AG08395 (cell line): ENCODE measurements at places on chromosomes 1 and 21.

GRCh38 chr1:157966031-157966537 lies 27.4 kb upstream of the KIRREL1 start:
- peak; percentile 39 for DNase-seq

GRCh38 chr1:64950284-64950809 lies 16.0 kb downstream of the JAK1 start:
- DNase-seq, result no peak

GRCh38 chr1:162072740-162073139 lies 3.2 kb downstream of the NOS1AP start:
- DNase-seq, result no peak

DNA sequence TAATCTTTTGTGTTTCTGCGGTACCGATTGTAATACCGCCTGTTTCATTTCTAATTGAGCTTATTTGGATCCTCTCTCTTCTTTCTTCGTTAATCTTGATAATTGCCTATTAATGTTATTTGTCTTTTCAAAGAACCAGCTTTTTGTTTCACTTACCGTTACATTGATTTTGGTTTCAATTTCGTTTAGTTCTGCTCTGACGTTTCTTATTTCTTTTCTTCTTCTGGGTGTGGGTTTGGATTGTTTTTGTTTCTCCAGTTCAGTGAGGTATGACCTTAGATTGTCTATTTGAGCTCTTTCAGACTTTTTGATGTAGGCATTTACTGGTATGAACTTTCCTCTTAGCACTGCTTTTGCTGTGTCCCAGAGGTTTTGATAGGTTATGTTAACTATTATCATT lies 9.4 kb downstream of the OR2M2 start:
- no peak for DNase-seq

- DNase-seq, result peak; percentile 50
Observed at GRCh38 chr1:160256396-160257046, 5.8 kb downstream of the DCAF8 start.

DNA sequence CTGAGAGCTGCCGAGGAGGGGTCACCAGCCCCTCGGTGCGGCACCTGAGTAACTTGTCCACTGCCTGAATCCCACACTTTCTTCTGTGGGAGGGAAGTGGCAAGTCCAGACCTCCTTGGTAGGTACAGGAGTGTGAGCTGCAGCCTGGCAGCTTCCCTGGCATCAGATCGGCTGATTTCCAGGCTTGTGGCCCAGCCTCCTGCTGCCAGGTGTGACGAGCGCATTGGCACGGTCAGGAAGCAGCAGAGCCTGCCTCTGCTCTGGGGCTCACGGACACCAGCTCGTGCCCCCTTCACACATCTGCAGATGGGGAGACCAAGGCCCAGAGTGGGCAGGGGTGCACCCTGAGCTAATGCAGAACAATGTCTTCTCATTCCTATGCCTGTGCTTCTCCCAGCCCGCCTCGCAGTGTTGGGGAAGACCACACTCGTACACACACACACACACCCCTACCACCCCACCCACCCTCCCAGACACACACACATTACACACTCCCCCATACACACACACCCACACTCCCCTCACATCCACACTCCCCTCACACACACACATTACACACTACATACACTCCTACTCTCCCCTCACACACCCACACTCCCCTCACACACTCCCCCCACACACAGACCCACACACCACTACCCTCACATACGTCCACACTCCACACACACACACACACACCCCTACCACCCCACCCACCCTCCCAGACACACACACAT lies 33.1 kb upstream of the SELENON start:
- DNase-seq, result no peak

GRCh38 chr1:24373044-24373443 lies 40.5 kb downstream of the STPG1 start:
- no peak for DNase-seq

- DNase-seq, result no peak
Observed at GRCh38 chr1:164668491-164669400, 109.8 kb downstream of the PBX1 start.

- peak; percentile 47 for DNase-seq
Observed at GRCh38 chr1:150221552-150221951, 14.4 kb downstream of the ANP32E start.

DNA sequence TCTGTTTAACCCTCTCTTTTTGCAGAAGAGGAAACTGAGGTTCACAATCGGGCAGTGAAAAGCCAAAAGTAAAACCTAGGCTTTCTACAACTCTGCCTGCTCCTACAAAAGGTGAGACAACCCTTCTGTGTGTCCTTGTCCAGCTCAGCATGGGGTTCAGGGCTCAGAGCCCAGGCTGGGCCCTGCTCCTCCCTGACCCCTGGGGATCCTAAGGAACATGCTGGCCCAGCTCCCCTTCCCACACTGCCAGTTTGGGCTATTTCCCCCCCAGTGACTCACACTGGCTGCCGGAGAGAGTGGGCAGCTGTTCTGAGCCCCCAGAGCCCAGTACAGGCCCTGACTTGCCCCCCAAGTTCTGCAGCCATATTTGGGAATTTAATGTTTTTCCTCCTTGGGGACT lies 8.9 kb downstream of the FAM229A start:
- DNase-seq, result no peak

DNA sequence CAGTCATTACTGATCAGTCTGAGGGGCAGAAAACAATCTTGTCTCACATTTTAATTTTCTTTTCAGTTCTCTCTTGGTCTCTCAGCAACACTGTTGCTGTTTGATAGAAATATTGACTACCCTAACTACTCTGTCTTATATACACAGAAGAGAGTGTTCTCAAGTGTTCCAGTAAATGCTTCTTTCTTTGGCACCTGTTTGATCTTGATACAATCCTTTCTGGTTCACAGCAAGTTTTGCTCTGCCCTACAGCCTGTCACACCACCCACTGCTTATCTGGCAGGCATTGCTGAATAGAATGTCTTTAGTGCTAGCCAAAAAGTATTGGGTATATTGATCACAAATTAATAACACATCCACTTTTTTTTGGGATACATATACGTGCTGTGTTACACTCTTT lies 75.7 kb upstream of the WLS start:
- DNase-seq, result no peak

DNA sequence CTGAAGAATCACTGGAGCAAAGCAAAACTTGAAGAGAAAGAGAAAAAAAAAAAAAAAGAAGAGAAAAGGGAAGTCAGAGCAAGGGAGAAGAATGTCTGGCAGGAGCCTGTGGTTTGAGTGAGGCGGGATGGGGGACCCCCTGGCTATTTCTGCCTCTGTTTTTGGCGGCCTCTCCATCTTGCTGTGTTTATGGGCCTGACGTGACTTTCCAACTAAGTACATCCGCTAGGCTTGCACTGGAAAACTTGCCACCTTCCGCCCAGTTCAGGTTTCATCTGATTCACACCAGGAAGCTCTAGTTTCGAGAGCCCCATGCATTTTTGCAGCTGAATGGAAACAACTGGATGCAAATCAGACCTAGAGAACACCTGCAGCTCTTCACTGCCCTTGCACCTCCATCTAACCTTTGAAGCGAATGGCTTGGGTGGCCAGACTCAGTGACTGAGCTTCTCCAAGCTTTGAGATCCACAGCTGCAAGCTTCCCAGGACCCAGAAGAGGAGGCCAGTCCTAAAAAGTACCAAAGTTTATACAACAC lies 28.0 kb downstream of the TBX15 start:
- DNase-seq, result no peak

DNA sequence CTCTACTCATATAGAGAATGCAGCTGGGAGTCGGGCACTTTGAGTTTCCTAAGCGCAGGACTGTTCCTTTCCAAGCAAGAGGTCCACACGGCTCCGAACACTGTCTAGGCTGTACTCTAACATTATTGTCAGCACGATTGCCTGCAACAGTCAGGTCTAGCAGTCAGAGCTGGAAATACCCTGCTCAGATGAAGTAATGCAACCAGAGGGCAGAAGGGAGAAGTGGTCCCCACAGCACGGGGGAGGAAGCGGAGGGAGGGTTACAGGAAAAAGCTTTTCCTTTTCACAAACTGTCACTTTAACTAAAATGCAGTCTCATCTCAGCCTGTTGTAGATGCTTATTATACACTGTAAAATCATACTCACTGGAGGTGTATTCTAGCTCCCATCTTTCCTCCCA lies 98.9 kb upstream of the SLC44A3 start:
- no peak for DNase-seq

- DNase-seq, result no peak
Observed at GRCh38 chr1:231931146-231931545, 304.6 kb downstream of the DISC1 start.

- no peak for DNase-seq
Observed at GRCh38 chr1:197913495-197914276, 3.5 kb upstream of the LHX9 start.

- peak; percentile 35 for DNase-seq
Observed at GRCh38 chr1:78722947-78723346, 73.3 kb downstream of the IFI44 start.

GRCh38 chr1:35164893-35165292 lies 28.1 kb downstream of the SFPQ start:
- DNase-seq, result no peak

DNA sequence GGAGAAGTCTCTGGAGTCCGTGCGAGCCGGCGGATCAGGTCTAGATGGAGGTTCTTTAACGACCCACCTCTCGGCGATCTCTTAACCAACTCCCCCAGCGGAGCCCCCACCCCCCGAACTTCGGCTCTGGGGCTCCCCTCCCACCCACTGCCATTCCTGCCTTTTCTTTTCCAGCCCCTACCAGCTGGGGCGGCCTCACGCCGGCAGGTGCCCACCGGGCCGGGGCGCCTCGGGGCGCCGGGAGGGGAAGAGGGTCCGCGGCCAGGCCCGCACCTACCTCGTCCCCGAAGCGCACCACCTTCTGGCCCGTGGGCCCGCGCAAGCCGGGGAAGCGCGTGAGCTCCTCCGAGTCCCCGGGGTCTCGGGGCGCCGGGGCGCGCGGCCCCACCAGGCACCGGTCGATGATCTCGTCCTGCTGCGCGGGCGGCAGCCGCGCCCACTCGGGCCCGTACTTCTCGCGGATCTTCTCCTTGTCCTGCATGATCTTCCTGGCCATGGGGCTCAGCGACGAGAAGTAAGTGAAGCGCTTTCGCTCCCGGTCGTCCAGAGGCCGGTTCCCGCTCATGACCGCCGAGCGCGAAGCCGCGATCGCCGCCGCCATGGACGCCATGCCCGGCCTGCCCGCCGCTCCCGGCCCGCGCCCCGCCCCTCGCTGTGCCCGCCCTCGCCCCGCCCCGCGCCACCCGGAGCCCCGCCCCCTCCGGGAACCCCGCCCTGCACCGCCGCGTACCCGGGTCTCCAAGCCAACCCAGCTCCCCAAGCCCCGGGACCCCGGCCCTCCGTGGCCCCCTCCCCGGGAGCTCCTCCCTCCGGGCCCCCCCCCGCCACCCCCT lies at the start of gene C1orf198:
Gene C1orf198, minus strand, starts transcription at position 619 of the 833 bp plus-strand sequence. Its CDS starts 9 bp downstream, at position 610.
- peak; percentile 79 for DNase-seq

GRCh38 chr1:184569106-184569505 lies 182.3 kb downstream of the C1orf21 start:
- no peak for DNase-seq

DNA sequence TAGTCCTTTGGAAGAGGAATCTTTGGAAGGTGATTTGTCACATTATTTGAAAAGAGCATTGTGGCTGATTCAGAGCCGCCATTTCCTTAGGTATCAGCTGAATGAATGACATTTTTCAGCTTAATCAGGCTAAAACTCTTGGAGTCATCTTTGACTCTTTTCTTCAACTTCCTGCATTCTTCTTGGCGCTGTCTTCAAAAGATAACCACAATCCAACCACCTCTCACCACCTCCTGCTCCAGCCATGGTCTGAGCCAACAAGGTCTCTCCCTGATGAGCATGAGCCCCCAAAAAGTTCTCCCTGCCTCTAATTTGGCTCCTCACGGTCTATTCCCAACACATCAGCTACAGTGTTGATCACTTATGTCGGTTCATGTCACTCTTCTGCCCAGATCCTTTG lies 297.6 kb upstream of the RUNX1 start:
- no peak for DNase-seq

GRCh38 chr21:35423709-35424108 lies 374.6 kb upstream of the RUNX1 start:
- peak; percentile 33 for DNase-seq

GRCh38 chr1:180909005-180909414 lies 3.7 kb upstream of the KIAA1614 start:
- DNase-seq, result no peak

- no peak for DNase-seq
Observed at GRCh38 chr1:186239171-186239570, 135.9 kb downstream of the TPR start.

DNA sequence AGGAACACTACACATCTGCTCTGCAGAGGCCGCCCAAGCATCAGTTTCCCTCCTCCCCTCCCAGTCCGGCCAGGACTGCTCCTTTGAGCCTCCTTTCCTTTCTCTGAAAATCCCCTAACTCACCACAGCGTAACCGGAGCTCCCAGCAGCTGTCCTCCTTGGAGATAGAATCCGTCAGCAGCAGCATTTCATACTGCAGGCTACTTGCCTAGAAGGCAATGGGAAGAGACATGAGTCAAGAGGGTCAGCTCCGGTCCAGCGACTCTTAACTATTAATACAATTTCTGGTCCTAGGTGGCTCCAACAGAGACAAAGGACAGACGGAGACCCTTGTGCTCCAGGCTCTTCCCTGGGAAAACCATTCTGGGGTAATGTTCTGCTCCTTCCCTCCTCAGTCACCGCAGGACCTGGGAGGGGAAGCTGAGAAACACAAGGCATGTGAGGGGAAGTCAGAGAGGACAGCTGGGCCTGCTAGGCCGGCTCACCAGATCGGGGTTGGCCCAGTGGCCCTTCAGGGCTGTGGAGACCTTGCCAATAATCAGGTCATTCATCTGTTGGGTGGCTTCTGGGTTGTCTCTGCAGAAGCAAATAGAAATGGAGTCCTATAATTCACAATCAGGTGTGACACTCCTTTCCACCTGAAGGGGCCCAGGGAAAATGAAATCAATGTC lies 99.7 kb downstream of the UBR4 start:
- DNase-seq, result no peak

- no peak for DNase-seq
Observed at GRCh38 chr1:39733161-39733560, 5.5 kb upstream of the PPIE start.

- DNase-seq, result peak; percentile 84
Observed at GRCh38 chr1:84698151-84699110, 8.2 kb upstream of the SSX2IP start.

DNA sequence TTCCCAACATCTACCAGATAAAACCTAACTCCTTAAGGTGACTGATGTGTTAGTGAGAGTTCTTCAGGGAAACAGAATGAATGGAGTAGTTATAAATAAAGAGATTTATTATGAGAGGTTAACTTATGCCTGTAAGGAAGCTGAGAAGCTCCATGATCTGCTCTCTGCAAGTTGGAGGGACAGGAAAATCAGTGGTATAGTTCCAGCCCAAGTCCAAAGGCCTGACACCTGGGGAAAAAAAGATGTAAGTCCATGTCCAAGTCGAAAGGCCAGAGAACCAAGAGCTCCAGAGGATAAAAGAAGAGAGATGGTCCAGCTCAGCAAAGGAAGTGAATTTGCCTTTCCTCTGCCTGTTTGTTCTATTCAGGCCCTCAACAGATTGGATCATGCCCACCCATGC lies 27.1 kb downstream of the KRTAP24-1 start:
- DNase-seq, result no peak

DNA sequence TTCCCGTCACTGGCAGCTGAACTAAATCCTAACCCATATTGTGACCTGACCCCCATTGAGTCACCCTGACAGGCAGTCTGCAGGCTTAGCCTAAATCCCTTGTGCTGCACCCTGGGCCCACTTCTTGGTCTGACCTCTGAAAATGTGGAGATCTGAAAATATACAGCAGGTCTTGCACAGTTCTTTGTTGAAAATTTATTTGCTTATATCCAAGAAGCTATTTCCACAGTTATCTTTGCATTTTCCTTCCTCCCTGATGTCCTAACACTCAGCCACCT lies 87.1 kb downstream of the BCAR3 start:
- no peak for DNase-seq

- DNase-seq, result peak; percentile 40
Observed at GRCh38 chr1:70941563-70941962, 106.1 kb downstream of the PTGER3 start.
